Esophagus muscularis mucosa (tissue), 4 donors: ENCODE measurements at places on chromosomes 5 and 9.

GRCh38 chr5:159975462-159976019 is 33.4 kb upstream of the TTC1 start:
- DNase-seq: no peak

GRCh38 chr9:136992819-136993369 is 672 bp downstream of the PAXX start:
- DNase-seq: no peak

DNA sequence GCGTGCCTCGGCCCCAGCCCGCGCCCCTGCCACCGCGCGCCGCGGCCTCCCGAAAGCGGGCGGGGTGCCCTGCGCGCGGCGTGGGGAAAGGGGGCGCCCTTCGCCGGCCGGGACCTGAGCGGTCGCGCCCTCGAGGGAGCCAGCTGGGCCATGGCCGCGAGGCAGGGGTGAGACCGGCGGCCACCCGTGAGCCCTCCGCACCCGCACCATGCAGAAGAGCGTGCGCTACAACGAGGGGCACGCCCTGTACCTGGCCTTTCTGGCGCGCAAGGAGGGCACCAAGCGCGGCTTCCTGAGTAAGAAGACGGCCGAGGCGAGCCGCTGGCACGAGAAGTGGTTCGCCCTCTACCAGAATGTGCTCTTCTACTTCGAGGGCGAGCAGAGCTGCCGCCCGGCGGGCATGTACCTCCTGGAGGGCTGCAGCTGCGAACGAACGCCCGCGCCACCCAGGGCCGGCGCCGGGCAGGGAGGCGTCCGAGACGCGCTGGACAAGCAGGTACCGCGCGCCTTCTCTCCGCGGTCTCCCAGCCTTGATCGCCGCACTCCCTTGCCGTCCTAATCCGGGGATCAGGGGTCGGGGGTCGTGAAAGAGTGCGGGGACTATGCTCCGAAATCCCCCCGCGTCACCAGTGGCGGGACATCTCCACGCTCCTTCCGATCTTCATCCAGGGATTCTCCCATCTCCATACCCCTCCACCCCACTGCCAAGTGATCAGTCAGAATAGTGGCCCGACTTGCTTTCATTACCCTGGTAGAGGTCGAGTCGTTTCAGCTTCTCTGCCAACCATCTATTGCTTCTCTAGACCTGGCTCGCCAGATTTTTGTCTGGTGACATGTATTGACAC is 590 bp downstream of the RASGRF2 start:
- DNase-seq: no peak

DNA sequence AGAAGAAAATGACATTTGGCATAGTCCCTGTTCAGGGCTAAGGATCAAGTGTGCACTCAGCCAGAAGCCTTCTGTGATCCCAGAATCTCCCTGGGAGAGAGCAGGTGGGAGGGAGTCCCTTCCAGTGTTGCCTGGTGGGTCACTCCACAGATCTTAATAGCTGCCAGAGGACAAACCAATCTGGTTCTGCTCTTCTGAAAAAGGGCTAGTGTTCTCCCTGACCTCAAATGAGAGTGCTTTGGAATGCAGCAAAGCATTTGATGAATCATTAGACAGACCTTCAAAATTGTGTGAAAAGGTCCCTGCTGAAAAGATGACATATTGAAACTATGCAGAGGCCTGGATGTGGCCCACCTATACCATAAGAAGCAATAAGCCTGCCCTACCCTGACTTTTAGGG is 339.7 kb downstream of the TMEM232 start:
- no peak for DNase-seq

GRCh38 chr9:112848316-112849151 is 42.1 kb downstream of the SLC46A2 start:
- no peak for DNase-seq

- DNase-seq: no peak
These were observed 250.0 kb upstream of the TNC start for GRCh38 chr9:115367780-115368525.

GRCh38 chr5:57417971-57418370 is 64.6 kb downstream of the ACTBL2 start:
- DNase-seq: no peak

GRCh38 chr9:96117398-96118080 is 184.4 kb downstream of the HSD17B3 start:
- DNase-seq: no peak

DNA sequence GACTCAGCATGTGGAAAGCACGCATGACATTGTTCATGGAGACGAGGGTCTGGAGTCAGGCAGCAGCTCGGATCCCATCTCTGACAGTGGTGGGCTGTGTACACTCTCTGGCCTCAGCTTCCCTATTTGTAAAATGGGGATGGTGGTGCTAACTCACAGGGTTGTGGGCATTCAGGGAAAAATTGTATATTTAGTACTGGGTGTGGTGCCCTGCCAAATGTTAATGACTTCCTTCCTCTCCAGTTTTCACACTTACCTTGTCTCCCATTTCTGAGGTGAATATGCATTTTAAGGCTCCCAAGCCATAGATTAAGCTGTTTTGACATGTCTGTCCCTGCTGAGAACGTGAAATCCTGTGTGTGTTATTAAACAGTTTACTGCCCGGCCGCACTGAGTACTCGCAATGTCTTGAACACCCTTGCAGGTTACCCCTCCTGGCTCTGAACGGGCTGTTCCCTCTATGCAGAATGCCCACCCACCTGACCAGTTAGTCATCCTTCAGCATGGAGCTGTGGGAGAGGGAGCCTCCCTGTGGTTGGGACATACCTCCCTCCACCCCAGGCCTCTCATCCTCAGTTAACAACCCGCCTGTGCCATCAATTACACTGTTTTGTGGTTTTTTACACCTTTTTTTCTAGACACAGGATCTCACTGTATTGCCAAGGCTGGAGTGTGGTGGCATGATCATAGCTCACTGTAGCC is 25.8 kb downstream of the TJP2 start:
- no peak for DNase-seq

DNA sequence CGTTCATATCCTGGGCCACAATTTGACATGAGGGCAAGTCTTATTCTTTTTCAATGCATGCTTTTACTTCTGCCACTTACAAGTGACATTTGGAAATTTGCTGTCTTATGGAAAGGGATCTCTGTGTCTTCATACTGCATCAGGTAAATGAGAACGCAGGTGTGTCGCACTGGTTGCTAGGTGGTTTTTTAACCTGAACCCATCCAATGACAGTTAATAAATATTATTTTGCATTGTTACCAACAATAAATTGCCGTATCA is 1.1 kb downstream of the ADAMTS16 start:
- DNase-seq: no peak

DNA sequence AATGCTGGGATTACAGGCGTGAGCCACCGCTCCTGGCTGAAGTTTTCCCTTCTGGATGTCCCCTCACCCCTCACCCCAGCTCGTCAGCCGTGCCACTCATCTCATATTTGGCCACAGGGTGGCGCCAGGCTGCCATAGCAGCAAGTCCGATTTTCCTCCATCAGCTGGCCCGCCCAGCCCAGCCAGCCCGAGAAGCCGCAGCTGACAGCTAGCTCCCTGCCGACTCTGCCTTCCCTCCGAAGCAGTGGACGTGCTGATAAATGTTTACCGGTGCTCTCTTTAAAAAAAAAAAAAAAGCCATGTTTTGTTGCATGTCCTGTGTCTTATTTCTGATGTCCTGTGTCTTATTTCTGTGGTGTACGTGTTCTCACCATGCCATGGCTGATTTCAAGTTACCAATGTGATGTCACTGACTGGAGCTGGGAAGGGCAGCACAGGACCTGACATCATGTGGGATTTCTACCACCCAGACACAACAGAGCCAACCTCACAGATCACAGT is 58.3 kb downstream of the PFDN1 start:
- DNase-seq: peak; percentile 97

GRCh38 chr9:12748016-12748415 is 26.8 kb upstream of the LURAP1L start:
- DNase-seq: no peak

DNA sequence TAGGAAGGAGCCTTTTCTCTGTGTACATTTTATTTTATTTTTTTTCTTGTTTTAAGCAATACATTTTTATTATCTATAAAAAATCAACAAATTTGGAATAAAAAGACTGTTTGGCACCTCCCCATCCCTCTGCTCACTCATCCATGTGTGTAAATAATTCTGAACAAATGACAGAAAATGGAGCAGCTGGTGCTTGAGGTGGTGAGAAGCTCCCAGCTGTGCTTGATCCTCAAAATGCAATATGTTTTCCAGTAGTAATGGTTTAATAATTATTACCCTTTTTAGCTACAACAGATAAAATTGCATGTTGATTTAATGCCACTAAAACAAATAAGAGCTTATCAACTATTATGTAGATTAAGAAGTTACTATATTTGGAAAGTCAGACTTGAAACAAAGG is 132.5 kb downstream of the CDH18 start:
- no peak for DNase-seq

- no peak for DNase-seq
These were observed 100.2 kb downstream of the MTREX start for GRCh38 chr5:55407984-55408383.
